ENCODE measurements at places on chromosomes 2 and 18.

GRCh38 chr2:202432776-202433175, 56.6 kb downstream of the BMPR2 start:
- no peak for DNase-seq

DNA sequence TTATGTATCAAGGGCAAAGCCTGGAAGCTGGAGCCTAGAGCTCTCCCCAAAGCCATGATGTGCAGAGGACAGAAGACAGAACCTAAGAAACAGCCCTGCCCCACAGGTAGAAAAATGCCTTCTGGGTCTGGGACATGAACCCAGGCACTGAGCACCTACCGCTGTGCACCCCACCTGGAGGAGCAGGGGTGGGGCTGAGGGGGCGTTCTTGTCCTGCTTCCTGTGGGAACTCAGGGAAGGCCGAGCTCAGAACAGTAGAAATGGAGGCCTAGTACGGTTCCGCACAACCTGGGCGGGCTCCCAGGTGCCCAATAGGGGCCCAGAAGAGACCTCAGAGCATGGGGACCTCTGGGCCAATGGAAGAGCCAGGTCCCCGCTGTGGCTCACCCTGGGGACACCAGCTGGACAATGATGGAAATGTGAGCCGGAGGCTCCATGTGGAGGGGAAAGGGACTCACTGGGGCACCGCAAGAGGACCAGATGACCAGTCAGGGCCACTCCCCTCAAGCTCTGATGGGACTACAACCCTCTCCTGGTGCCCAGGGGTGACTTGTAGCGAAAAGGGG, 3.2 kb downstream of the CRACDL start:
- DNase-seq = no peak

- no peak for DNase-seq
Measured at GRCh38 chr2:98586551-98587140, 21.7 kb downstream of the COA5 start.

DNA sequence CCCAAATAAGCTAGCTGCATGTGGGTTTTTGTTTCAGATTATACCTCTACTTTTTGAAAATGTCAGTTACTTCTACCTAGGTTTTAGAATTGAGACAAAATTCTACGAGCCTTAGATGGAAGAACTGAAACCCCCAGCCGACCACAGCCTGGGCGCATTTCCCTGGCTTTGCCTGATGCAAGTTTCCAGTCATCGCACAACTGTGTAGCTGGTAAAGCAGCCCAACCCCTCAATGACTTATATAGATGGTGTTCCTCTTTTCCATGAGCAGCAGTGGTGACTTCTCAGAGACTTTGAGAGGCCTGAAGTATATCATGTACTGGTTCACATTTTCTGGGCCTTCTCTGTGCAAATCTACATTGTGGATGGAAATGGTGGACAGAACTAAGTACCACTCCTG, 515.4 kb upstream of the RAB6C start:
- DNase-seq = no peak

DNA sequence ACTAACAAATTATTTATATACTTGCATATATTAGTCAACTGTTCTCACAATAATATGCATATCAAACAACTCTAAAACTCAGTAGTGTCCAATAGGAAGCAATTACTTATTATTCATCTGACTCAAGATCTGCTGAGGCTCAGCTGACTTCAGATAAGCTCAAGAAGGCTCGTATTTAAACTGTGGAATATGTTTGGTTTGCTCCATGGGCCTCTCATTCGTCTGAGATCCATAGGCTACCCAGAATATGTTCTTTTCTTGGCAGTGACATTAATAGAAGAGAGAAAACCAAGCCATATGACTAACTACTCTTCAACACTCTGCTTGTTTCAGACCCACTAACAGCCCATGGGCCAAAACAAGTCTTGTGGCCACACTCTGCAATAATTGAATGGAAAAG, 107.7 kb upstream of the MAP2 start:
- no peak for DNase-seq

DNA sequence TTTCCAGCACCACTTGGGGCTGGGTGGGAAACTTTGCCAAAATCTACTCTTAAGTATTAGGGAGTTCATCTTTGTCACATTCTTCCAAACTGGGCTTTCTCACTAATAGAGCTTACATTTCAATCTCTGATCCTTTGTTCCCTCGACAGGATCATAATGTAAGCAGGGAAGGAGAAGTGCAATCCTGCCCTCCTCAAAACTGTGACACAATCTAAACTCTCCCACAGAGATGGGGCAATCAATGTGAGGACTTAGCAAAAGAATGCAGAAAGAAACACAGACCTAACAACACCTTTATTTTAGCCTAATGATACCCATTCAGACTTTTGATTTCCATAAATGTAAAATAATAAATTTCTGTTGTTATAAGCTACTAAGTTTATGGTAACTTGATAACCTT, 40.8 kb downstream of the DSEL start:
- no peak for DNase-seq

GRCh38 chr2:179569831-179570233, 291.6 kb downstream of the ZNF385B start:
- DNase-seq = no peak

DNA sequence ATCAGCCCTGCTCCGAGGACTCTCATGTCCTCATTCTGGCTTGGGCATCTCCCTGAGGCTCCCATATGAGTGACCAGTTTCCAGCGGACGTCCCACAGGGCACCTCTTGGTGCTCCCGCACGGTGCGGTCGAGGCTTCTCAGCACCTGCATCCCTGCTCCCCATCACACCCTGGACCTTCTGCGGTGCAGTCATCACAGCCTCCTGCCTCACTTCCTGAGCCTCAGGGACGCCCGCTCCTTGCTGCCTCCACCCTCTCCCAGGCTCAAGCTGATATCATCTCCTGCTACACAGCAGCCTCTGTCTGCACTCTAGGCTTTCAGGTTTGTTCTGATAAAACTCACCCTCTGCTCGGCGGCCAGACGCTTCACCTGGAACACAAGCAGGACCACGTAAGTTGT, 185.0 kb downstream of the TMEM18 start:
- DNase-seq = no peak

- no peak for DNase-seq
Measured at GRCh38 chr2:37586663-37587317, 84.7 kb downstream of the CDC42EP3 start.

- no peak for DNase-seq
Measured at GRCh38 chr2:133072837-133073694, 403.1 kb upstream of the LYPD1 start.

- DNase-seq = no peak
Measured at GRCh38 chr2:163200741-163201140, 362.2 kb upstream of the KCNH7 start.

GRCh38 chr18:46475390-46475752, 181.6 kb downstream of the LOXHD1 start:
- no peak for DNase-seq

GRCh38 chr2:197560146-197560665, 44.3 kb downstream of the MOB4 start:
- no peak for DNase-seq

DNA sequence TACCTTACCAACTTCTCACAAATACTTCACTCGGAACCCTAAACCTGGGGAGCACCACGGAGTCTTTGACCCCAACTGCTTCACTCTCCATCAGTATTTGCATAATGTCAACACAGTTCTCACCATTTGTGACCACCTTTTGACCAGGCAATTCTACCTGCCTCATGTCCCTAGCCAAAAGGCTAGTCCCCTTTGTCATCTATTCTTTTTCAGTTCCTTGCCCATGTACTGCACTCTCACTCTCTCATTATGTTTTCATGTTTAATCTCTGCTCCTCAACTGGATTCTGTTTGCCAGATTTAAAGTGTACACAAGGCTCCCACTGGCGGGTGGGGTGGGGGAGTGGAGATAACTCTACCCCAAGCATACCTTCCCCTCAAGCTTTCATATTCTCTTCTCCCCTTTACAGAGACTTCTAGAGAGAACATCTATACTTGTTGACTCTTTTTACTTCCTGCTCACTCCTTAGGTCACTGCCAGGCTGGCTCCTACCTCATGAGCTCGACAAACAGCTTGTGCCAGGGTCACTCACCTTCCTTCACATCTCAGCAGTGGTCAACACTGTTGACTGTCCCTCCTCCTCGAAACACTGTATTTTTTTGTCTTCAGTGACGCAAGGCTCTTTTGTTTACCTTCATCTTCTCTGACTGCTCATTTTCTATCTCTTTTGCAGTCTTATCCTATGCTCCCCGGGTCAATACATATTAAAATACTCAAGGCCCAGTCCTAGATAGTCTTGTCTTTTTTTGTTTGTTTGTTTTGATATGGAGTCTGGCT, 88.7 kb upstream of the MAP4K3 start:
- DNase-seq = no peak

- peak; percentile 48 for DNase-seq
Measured at GRCh38 chr2:135985826-135986393, 484 bp upstream of the DARS1 start.

GRCh38 chr2:10091182-10091888, 11.1 kb upstream of the CYS1 start:
- no peak for DNase-seq

- no peak for DNase-seq
Measured at GRCh38 chr2:43111788-43112554, 114.4 kb downstream of the ZFP36L2 start.

GRCh38 chr2:217706095-217706494, 296.7 kb downstream of the TNS1 start:
- DNase-seq = no peak

All from stimulated activated CD8-positive, alpha-beta memory T cell treated with anti-CD3 and anti-CD28 coated beads, Interleukin-15, amount 100 ng/mL, for 1 hour (primary cell).